ENCODE measurements at places on chromosomes 13 and 19. TPM values are rescaled to one million over a fixed set of nuclear protein-coding genes. Genes with fewer than 3 reads are reported as not detected.

The CD177 gene
- not detected for polyA plus RNA-seq

The HIF3A gene
- polyA plus RNA-seq, result 49.3 TPM

The ATXN8OS gene
- polyA plus RNA-seq, result not detected

The MUC16 gene
- not detected for polyA plus RNA-seq

The AXL gene
- polyA plus RNA-seq, result 13.0 TPM

The SLC25A41 gene
- polyA plus RNA-seq, result 1.7 TPM

The RNU6-9 gene
- not detected for polyA plus RNA-seq

All from heart right ventricle (tissue), 16 donors.